ENCODE measurements at places on chromosomes 7 and 10. TPM values are rescaled to one million over a fixed set of nuclear protein-coding genes. Genes with fewer than 3 reads are reported as not detected.

SPDYE6 gene
- not detected for total RNA-seq

TAS2R39 gene
- not detected for total RNA-seq

IL6 gene
- 4.3 TPM for total RNA-seq

TMEM178B gene
- total RNA-seq: 0.45 TPM

HPSE2 gene
- not detected for total RNA-seq

MYO1G gene
- total RNA-seq: 0.13 TPM

RTKN2 gene
- 1.9 TPM for total RNA-seq

ZNF33B gene
- total RNA-seq: 8.2 TPM

PHYH gene
- total RNA-seq: 8.6 TPM

TMEM176A gene
- not detected for total RNA-seq

ARHGAP21 gene
- 33.8 TPM for total RNA-seq

BTAF1 gene
- 35.0 TPM for total RNA-seq

ADAM8 gene
- 4.5 TPM for total RNA-seq

LHPP gene
- 11.1 TPM for total RNA-seq

SEMA3A gene
- total RNA-seq: 53.5 TPM

HMX2 gene
- total RNA-seq: not detected

ZNF853 gene
- 3.9 TPM for total RNA-seq

BMI1 gene
- 34.0 TPM for total RNA-seq

CALCR gene
- not detected for total RNA-seq

PRR15 gene
- 0.21 TPM for total RNA-seq

LOXL4 gene
- 393 TPM for total RNA-seq

KIAA1549 gene
- 3.6 TPM for total RNA-seq

TAS2R4 gene
- total RNA-seq: 0.05 TPM

TAS2R3 gene
- 0.16 TPM for total RNA-seq

BTBD16 gene
- 0.11 TPM for total RNA-seq

JAKMIP3 gene
- total RNA-seq: 0.04 TPM

NYAP1 gene
- total RNA-seq: 0.08 TPM

EFCAB10 gene
- total RNA-seq: not detected

RNF133 gene
- total RNA-seq: 0.29 TPM

MMRN2 gene
- total RNA-seq: 6.3 TPM

TMEM213 gene
- not detected for total RNA-seq

RSPH10B2 gene
- 0.11 TPM for total RNA-seq

IDI1 gene
- 20.6 TPM for total RNA-seq

BHLHA15 gene
- 0.64 TPM for total RNA-seq
